NCI-H187 treated with DMSO at 0.1 percent for 48 hours (cell line): ENCODE measurements at places on chromosomes 3 and 15.

DNA sequence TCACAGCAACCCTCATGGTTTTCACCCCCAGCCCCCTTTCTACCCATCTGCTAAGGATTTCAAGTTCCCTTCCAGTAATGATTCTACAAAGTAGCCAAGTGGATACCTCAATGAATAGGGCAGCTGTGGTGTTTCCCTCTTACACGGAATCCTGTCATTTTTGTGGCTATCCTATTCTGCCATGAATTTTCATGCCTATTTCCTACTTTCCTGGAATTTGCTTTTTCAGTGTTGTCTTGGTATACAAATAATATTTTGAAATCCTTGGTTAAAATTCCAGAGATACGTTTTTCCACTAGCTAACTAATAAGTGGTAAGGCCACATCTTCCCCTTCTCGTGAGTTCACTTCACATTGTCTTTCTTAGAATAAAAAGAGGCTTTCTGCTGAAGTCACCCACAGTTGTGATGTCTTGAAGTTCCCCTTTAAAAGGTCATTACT lies 7.5 kb downstream of the ADPRH start:
- no peak for DNase-seq

- no peak for DNase-seq
Observed at GRCh38 chr3:194287374-194287773, 63.8 kb downstream of the CPN2 start.

- DNase-seq = no peak
Observed at GRCh38 chr3:169060037-169060436, 603.5 kb downstream of the MECOM start.

DNA sequence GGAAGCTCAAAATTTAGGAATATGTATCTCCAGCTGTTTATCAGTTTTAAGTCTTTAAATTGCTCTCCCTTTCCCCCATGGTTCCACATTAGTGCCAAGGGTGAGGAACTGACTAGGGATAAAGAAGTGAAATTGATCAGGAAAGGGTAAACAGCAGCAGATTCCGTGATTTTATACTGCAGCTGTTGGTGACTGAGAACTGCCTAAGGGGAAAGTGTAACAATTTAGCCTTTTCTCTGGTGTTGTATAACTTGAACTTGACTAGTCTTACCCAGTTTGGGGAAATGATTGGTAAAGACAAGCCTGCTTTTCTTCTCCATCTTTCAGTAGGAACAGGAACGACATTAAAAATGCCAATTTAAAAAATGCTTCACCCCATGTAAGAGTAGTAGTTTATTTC lies 5.0 kb downstream of the SPRED1 start:
- no peak for DNase-seq

GRCh38 chr3:14570089-14570488 lies 29.9 kb upstream of the GRIP2 start:
- DNase-seq = no peak

DNA sequence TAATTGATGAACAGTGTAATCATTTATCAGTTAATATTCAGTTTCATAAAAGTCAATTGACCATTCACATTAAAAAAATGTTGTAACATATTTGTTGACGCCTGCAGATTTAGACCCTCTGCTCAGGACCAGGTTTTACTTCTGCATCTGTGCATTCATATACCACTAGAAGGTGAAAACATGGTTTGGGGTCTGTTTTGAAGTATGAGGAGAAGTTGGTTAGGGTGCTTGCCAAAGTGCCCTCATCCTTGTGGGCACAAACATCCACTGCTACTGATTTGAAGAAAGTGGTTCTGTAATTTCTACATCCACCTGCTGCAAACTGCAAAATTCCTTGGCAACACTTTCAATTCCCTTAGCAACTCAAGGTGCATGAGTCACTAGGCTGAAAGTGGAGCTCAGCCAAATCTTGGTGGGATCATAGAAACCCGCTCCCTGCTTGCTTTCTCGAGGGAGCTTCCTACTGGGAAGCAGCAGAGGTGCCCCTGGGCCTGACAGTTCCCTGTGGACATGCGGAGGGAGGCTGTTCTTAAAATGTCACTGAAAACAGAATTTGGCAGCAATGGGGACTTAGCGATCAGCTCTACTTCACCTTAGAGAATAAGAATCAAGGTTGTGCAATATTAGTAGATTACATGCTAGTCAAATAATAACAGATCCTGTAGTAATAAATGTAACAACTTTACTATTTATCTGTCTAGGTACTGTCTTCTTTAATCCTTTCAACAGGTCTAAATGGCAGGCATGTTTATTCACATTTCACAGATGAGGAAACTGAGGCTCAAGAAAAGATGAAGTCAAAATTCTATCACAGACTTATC lies 301.0 kb upstream of the TBL1XR1 start:
- no peak for DNase-seq

- no peak for DNase-seq
Observed at GRCh38 chr3:57157545-57157944, 7.6 kb downstream of the IL17RD start.

- DNase-seq = no peak
Observed at GRCh38 chr15:22878103-22878502, 39.6 kb downstream of the NIPA2 start.

DNA sequence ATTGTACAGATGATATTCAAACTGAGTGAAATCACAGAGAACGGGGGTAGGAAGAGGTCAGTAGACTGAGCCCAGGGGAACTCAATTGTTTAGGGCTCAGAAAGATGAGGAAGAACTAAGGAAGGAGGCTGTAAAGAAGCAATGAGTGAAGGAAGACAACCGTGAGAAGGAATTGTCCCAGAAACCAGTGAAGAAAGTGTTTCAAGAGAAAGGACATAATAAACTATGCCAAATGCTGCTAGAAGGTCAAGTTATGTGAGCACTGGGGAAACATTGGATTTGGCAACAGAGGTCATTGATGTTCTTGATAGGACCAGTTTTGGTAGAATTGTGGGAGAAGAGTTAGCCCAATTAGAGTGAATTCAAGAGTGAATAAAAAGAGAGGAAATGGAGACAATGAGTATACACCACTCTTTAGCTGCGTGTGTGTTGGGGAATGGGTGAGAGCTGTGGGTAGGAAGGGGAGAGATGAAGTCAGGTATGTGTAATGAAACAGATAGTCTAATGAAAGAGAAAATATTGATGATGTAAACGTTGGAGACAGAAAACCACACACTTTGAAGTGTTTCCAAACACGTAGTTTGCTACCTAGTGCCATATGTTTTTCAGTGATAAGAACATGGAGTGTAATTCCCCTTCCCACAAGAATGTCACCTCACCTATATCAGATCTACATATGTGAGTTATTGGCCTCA lies 42.5 kb upstream of the MME start:
- no peak for DNase-seq

DNA sequence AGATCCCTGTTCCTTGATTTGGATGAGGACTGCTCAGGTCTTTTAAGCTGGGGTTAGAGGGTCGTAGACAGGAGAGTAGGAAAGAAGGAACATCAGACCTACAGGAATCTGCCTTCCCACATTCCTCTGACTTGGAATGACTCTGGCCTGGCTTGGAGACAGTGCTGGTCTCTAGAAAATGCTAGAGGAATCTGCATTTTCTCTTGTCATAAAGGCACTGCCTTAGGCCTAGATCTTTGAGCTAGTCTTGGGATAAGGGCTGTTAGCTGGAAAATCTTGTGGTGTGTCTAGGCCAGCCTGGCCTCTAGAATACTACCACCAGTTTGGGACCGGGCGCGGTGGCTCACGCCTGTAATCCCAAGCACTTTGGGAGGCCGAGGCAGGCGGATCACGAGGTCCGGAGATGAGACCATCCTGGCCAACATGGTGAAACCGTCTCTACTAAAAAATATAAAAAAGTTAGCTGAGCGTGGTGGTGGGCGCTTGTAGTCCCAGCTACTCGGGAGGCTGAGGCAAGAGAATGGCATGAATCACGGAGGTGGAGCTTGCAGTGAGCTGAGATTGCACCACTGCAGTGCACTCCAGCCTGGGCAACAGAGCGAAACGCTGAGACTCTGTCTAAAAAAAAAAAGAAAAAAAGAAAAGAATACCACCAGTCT lies 17.3 kb upstream of the BSN start:
- DNase-seq = no peak

DNA sequence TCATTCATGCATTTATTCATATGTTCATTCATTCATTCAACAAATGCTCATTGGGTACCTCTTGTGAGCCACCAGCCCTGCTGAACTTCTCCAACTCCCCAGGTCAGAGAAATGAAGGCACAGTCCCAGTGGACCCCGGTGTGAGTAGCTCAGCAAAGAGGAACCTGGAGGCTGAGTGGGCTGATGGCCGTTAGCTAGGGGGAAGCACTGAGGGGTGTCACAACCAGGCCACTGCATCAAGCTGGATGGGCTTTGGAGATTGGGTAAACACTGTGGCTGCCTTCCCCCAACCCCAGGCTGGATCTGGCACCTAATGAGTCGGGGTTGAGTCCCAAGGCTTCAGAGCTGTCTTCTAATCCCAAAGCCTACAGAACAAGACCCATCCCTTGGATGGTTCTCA lies 12.1 kb upstream of the ALAS1 start:
- DNase-seq = no peak

DNA sequence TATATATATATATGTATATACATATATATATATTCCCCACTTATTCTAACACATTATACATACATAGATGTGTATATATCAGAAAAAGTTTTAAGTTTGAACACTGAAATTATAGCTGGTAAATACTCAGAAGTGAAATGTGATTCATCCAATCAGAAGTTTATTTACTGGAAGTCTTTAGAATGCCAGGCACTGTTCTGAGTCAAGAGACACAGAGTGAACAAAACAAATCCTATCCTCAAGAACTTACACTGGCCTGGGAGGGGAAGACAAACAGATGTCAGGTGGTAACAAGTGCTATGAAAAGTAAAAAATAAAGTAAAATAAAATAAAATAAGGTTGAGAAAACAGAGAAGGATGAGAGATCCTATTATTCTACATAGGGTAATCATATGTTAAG lies 13.4 kb downstream of the DHX36 start:
- DNase-seq = no peak

DNA sequence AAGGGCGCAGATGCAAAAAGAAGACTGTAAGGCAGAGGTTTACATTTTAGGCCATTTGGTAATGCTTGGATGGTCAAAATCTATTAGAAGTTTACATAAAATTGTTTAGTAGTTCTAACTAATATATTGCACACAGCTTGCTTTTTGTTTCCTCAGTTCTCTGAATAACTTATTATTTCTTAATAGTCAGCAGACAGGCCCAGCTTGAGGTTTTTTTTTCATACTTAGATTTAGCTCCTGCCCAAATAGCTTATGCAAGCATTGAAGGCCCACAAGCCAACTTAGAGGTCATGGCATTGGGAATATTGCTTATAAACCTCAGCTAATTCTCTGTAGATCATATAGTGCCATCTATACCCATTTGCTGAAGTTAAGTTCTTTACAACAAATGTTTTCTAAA lies 172.5 kb downstream of the RAP2B start:
- no peak for DNase-seq

DNA sequence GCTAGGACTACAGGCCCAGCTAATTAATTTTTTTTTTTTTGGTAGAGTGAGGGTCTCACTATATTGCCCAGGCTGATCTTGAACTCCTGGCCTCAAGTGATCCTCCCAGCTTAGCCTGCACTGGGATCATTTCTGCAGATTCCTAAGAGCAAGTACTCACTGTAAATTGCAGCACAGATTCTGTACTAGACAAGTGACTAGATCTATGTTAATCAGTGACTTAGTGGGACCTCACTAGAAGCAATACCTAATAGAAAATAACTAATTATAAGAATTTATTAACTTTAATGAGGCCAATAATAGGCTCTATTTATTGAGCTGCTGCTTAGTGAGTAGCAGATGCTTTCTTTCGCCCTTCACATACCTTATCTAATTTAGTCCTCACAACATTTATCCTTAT lies 10.6 kb upstream of the UTS2B start:
- DNase-seq = no peak

DNA sequence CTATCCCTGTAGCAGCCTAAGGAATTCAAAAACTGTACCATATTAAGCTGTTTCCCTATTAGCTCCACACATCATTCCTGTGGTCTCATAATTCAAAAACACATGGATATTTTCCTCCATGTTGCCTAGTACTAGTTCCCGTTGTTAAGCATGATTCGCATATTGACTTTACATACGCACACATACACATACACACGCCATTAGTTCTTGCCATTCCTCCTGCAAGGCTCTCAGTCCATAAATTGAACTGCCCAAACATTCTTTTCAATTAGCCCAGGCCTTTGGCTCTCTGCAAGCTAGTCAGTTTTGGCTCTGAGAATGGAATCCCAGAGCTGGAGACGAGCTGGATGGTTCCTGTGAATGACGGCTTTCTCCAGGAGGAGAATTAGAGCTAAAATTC lies 57.2 kb upstream of the RAD18 start:
- DNase-seq = no peak

- DNase-seq = no peak
Observed at GRCh38 chr15:58401276-58401675, 30.5 kb upstream of the LIPC start.

GRCh38 chr3:138939561-138940241 lies 7.2 kb downstream of the FOXL2 start:
- no peak for DNase-seq

DNA sequence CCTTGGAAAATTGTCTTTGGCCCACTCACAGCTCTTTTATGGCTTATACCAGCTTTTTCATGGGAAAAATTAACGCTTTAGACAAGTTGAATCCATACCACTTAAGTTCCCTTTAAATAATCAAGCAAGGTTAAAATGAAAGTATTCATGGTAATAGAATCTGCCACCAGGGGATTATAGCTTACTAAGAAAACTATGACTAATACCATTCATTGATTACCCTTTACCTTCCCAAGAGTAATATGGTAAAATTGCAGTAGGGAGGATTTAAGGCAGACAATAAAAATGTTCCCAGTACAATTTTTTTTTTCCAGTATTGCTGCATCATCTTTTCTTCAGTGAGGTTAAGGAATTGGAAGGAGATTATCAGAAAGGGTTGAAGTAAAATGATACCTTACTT lies 641.1 kb upstream of the NAALADL2 start:
- no peak for DNase-seq

- DNase-seq = no peak
Observed at GRCh38 chr15:50697109-50697797, 10.7 kb upstream of the TRPM7 start.

DNA sequence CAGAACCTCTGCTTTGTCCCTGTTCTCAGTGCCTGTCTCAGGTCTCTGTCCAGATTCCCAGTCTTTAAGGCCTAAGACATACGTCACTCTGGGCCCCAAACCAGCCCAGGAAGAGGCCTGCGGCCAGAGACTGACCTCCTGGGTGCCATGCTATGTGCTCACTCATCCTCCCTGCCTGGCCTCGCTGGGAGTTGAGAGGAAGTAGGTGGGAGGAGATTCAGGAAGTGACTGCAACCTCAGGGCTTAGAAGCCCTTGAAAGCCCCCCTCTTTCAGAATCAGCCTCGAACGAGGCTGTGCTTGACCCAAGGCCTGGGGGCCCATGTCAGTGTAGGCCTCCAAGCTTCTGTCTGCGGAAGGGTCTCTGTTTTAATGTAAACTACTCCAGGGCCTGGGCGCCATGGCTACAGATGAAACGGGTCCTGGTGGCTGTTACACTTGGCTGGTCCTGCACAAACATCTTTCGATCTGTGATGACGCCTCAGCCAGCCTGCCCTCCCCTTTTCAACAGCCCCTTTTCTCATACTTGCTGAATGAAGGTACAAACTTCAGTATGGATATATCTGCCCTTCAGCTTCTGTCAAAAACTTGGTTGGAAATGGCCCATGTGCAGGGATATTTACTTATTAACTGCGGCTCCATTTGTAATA lies 11.7 kb downstream of the RASGRF1 start:
- no peak for DNase-seq

- no peak for DNase-seq
Observed at GRCh38 chr15:27949089-27949488, 150.0 kb downstream of the OCA2 start.

- DNase-seq = no peak
Observed at GRCh38 chr15:77507143-77507897, 86.6 kb downstream of the HMG20A start.

- no peak for DNase-seq
Observed at GRCh38 chr3:101900736-101901135, 51.4 kb downstream of the NFKBIZ start.
